ENCODE measurements at places on chromosomes 7 and 10.

GRCh38 chr10:67306588-67307205, 380.9 kb downstream of the LRRTM3 start:
- no peak for DNase-seq

- no peak for DNase-seq
These were observed 104.7 kb upstream of the EEPD1 start for GRCh38 chr7:36048141-36048901.

- DNase-seq = no peak
These were observed 166.3 kb downstream of the ZNF438 start for GRCh38 chr10:30865141-30865926.

DNA sequence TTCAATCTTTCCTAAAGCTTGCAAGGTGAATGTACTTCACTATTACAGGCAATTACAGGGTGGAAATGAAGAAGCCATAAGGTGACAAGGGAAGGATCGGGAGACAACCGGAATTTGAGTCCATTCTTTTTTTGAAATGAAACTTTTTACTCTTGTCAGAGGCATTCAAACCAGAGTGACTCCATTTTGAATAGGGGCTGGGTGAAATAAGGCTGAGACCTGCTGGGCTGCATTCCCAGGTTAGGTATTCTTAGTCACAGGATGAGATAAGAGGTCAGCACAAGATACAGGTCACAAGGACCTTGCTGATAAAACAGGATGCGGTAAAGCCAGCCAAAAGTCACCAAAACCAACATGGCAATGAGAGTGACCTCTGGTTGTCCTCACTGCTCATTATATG, 363.3 kb downstream of the TYW1 start:
- DNase-seq = no peak

DNA sequence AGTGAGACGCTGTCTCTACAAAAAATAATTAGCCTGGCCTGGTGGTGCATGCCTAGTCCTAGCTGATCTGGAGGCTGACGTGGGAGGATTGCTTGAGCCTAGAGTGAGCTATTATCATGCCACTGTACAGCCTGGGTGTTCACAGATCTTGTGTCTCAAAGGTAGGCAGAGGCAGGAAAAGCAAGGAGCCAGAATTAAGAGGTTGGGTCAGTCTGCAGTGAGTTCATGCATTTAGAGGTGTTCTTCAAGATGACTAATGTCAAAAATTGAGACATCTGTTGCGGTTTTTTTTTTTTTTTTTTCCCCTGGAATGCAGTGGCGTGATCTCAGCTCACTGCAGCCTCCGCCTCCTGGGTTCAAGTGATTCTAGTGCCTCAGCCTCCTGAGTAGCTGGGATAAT, 5.4 kb downstream of the PPIA start:
- DNase-seq = no peak

- DNase-seq = peak; percentile 73
These were observed 89.3 kb downstream of the SLIT1 start for GRCh38 chr10:97096261-97097083.

- peak; percentile 56 for DNase-seq
These were observed 55.6 kb upstream of the CAMK2B start for GRCh38 chr7:44380831-44381493.

- no peak for DNase-seq
These were observed 5.6 kb downstream of the ABI1 start for GRCh38 chr10:26855186-26855585.

GRCh38 chr10:113433711-113434110, 119.1 kb upstream of the HABP2 start:
- no peak for DNase-seq

DNA sequence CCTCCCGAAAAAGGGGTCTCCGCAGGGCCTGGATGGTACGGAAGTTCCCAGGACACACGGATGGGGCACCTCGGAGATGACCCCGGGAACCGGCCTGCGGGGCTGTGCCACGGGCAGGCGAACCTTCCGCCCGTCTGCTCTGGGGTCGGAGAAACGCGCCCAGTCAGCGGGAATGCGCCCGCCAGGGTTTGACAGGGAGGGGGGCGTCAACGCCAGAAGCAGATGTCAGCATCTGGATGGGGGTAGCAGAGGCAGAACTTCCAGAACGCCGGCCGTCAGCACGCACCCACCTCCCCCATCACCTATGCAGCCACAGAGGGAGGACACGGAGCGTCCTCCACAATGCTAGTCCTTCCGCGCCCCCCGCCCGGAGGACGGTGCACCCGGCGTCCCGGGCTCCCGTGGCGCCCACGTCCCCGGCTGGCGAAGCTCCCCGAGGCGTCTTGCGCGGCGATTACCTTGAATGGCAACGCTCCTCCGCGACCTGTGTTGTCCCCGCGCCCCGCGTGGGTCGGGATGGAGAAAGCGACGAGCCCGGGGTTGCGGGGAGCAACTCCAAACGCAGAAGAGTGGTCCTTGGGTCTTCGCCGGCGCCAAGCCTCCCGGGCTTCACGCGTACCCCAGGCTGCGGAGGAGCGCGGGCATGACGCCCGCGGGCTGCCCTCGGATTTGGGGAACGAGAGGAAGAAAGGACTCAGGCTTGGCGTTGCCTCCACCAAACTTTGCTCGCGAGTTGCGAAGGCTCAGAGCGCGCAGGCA, 561 bp downstream of the FGFR2 start:
- no peak for DNase-seq

DNA sequence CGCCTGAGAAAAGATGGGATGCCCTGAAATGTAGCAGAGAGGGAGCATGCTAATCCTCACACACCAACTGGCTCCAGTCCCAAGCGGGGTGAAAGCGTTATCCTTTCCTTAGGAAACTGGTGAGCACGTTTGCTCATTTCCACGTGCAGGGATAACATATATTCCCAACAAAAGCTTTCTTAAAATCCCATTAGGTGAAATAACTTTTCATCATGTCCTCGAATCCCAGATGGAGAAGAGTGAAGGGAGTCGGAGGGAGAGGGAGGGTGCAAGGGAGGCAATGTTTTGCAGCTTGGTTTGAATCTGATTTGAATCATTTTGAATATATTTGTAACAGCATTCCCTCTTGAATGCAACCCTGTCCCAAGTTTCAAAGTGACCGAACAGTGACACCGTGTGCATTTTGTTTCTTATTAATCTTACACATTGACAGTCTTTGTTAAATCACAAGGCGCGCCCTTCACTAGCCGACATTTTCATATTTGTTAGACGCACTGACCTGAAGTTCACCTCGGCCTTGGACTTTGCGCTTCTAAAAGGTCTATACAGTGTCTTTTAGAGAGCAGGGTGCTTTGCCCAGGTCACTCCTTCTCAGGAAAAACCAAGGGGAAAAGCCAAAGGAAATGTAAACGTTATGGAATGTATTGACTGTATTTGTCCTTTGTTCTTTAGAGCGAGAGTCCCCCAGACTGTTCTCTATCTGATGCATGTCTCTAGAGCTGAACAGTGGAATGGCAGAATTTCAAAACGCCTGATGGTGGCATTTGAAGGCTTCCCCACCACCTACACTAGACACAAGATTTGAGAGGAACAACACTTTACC, 3.1 kb upstream of the HOXA4 start:
- DNase-seq = no peak

DNA sequence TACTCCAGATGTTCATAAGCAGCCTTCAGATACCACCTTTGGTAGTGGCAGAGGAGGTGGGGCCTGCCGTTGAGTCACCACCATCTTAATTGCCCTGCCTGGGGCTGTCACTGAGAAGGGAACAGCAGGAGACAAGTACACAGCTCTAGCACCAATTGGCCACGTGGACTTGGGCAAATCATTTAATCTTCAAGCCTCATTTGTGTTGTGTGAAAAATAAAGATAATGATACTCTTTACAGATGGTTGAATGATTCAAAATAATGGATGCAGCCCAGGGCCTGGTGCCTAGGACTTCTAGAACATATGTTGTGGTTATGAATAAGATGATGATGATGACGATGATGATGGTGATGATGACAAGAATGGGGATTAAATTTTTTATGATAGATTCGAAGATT, 111.9 kb upstream of the ADAM12 start:
- DNase-seq = no peak

DNA sequence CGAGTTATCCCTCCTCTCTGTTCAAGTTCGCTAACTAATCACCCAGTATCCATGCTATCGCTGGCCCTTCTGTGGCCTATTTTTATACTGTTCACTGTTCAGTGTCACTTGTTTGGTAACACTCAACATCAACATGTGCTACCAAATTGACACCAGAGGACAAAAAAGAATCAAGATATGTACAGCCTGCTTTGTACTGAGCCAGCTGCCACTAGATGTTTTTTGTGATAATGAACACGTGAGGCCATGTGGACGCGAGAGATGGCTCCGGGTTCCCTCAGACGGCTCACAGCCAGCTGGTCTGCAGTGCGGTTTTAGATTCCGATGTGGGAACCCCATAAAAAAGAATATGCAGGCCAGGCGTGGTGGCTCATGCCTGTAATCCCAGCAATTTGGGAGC, 21.2 kb downstream of the CAV1 start:
- no peak for DNase-seq

DNA sequence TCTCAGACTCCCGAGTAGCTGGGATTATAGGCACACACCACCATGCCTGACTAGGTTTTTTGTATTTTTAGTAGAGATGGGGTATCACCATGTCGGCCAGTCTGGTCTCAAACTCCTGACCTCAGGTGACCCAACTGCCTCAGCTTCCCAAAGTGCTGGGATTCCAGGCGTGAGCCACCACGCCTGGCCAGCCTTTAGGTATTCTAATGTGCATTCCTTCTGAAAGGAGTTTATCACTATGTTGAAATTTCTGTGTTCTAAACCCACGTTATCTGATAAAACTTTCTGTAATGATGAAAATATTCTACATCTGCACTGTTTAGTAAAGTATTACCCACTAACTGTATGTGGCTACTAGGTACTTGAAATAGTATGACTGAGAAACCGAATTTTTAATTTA, 110.6 kb upstream of the IMMP2L start:
- no peak for DNase-seq

DNA sequence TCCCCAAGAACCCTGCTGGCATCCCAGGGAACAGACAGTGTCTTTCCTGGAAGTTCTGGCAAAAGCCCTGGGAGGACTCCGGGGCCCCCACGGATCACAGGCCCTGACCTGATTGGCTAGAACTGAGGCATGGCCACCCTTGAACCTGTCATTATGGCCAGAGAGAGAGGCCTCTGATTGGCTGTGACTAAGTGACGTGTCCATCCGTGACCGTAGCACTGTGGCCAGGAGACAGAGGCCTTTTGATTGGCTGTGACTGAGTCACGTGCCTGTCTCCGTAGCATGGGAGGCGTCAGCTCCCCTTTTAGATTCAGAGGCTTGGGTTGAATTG, 163.8 kb downstream of the RGS10 start:
- no peak for DNase-seq

- no peak for DNase-seq
These were observed 36.6 kb upstream of the SPOCK2 start for GRCh38 chr10:72124989-72125388.

DNA sequence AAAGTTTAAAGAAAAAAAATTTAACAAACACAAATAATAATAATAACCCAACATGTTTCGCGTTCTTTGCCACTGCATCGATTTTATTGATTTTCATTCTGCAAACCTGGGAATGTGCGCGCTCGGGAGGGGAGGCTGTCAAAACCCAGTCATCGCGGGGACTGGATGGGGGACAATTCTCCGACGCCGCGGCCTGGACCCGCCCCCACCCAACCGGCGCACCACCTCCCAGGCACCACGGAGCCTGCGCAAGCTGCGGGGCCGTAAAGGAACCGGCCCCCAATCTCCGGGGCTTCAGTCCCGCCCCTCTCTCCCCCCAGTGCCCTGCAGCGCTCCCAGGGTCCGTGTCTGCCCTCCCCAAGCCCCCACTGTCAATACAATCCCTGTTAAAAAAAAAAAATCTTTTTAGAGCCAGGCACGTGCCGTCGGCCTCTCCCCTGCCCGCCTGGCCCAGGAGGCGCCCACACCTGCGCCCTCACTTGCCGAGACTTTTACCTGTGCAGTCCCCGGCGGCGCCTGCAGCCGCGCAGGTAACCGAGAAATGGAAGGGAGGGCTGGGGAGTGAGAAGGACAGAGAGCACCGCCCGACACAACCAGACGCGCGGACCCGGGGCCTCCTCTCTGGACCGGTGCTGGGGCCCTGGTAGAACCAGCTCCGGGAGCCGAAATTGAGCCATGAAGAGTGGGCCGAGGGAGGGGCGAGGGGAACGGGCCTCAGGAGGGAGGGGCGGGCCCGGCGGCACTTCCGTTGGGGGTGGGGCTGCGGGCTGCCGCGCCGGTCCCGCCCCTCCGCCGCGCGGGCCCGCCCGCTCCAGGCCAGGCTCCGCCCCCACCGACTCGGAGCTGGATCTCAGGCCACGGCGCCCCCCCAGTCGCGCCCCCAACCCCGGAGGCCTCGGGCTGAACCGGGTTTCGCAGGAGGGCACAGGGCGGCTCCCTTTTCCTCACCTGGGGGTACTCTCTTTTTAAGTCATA, 7.6 kb upstream of the ZNF503 start:
- no peak for DNase-seq

DNA sequence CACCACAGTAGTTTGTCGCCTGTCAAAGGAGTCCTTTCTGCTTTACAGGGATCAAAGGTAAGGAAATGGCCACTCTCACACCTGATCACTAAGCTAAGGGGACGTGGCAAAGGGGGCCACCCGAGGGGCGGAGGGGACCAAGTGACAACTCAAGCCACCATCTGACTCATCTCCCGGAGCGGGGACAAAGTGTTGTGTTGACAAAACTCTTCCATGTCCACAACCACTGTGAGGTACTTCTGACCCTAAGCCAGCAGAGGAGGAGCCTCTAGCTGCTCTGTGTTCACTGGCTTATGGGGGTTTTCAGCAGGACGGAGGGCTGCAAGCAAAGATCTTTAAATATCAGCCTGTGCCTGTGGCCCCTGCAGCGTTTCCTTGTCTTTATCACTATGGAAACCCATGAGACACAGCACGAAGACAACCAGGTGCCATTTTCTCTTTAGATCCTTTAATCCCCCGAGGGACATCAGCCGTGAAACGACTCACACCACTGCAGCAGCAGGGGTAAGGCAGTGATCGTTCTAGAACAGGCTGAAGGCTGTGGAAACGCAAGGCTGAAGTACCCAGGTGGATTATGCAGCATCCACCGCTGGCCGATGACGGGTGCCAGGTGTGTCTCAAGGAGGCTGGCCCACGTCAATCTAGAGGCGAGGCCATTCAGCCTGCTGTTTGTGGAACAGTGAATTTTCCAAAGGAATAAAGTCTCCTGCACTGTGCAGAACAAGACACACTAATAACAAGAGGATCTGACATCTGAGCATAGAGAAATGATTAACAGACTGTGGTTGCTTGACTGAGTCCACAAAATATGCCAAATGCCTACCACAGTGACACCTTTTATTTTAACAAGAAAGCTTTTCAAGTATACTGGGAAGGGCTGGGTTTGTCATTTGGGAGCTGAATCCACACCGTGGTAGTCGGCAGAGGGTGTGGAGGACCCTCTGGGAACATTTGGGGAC, 26.6 kb upstream of the DDC start:
- DNase-seq = no peak

GRCh38 chr7:25181532-25181931, 46.8 kb downstream of the NPVF start:
- DNase-seq = no peak

DNA sequence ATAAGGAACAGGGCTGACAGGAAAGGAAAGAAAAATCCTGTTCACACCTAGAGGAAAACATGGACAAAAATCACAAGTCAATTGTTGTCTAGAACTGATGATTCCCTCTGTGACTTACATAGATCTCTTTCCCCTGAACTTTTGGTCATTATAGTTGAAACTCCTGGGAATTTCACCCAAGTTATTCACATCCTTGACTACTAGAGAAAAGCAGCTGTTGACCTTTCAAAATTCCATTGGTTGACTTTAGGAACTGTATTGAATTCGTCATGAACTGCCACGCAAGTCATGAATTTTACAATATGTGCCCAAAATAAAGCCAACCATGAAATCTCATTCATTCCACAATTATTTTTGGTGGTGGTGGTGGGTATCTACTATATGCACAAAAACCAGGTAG, 104.3 kb downstream of the UBE2H start:
- DNase-seq = no peak
